ENCODE measurements at places on chromosomes 5 and 9. TPM values are rescaled to one million over a fixed set of nuclear protein-coding genes. Genes with fewer than 3 reads are reported as not detected.

GRCh38 chr5:66440202-66440680, 156.0 kb upstream of the MAST4 start:
- no peaks in the 10 kb centered on the region for H3K36me3 ChIP-seq
- H3K4me3 ChIP-seq = no peak overlapping the region
- no peak overlapping the region for H3K27ac ChIP-seq
- peak; percentile 13 for DNase-seq
- no peaks in the 10 kb centered on the region for H3K4me1 ChIP-seq

DNA sequence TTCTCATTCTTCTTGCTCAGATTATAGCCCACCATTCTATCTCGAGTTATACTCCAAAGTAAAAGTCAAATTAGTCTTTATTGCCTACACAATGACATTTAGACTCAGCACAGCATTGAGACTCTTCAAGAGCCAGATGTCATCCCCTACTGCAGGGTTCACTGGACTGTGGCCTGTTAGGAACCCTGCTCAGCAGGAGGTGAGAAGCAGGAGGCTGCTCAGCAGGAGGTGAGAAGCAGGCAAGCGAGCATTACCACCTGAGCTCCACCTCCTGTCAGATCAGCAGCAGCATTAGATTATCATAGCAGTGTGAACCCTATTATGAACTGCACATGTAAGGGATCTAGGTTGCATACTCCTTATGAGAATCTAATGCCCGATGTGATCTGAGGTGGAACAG, 12.7 kb upstream of the LIFR start:
- H3K4me3 ChIP-seq = no peak overlapping the region
- H3K4me1 ChIP-seq = no peaks in the 10 kb centered on the region
- DNase-seq = no peak
- H3K27me3 ChIP-seq = peaks cover 24% of the 10 kb centered on the region

DNA sequence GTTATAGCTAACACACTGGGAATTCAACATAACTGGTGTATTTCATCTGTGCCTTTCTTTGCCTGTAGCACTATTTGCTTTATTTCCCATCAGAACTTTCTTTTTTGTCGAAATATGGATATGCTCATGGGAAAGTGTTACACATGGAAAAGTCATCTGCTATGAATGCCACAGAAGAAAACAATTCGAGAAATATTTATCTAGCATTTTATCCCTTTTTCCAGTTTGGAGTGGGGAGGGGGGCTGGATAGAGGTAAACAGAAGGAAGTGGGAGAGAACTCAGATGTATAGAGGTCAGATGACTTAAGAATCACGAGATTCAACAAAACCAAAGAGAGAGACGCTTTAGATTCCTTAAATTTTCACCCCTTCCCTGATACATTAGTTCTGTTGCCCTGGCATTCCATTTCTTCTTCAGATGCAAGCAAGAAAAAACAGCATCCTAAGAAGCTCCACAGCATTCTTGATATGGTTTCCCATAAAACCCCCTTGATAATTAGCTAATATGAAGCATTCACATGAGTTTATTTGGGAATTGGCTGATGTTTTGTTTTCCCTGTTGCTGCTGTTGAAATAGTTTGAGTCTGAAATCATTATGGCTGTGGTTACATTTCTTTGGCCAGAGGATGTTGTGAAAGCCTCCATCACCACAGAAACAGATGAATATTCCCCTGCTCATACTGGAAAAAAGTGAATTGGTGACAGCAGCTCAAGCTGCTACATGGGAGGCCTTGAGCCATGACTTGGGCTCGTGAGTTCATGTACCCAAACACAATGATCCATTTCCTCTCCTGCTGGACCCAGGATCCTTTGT, 335.8 kb upstream of the DAB2 start:
- H3K36me3 ChIP-seq = no peaks in the 10 kb centered on the region
- peak overlapping the region; percentile 97 for H3K27ac ChIP-seq
- H3K27me3 ChIP-seq = no peaks in the 10 kb centered on the region
- peaks cover 56% of the 10 kb centered on the region for H3K4me1 ChIP-seq
- peak; percentile 95 for DNase-seq
- H3K4me3 ChIP-seq = peak overlapping the region; percentile 78

- H3K27ac ChIP-seq = no peak overlapping the region
- peaks cover 15% of the 10 kb centered on the region for H3K4me1 ChIP-seq
- no peak overlapping the region for H3K4me3 ChIP-seq
Observed at GRCh38 chr9:17322882-17323864, 188.3 kb downstream of the CNTLN start.

DNA sequence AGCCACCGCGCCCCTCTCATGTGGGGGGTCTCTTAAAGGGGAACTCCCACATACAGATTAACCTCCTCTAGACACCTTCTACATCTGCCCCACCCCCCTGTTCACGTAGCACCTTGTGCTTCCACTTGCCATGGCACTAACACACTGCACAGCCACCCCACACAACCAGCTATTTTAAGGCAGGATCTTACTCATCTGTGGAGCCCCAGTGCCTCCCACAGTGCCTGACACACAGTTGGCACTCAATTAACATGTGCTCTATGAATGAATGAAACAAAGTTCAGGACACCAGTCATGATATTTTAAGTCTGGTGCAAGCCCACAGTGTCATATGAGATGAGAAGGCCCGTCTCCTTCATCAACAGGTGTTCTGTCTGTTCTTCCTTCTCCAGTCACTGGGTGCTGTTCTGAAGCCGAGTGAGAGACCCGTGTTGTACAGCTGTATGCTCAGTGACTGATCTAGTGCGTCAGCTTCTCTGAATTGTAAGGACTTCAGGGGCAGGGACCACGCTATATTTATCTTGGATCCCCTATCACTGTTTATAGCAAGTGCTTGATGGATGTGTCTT, 149.1 kb downstream of the TLE1 start:
- H3K4me3 ChIP-seq = no peak overlapping the region
- H3K27ac ChIP-seq = no peak overlapping the region
- H3K4me1 ChIP-seq = peaks cover 6% of the 10 kb centered on the region
- H3K27me3 ChIP-seq = no peaks in the 10 kb centered on the region

- H3K27me3 ChIP-seq = 0 out of 2 replicates have a peak, but pooled peaks cover 1% of the 10 kb centered on the region
- H3K4me1 ChIP-seq = peaks cover 71% of the 10 kb centered on the region
- peak overlapping the region; percentile 3 for H3K4me3 ChIP-seq
- no peak for DNase-seq
Observed at GRCh38 chr5:123120197-123120596, 31.2 kb downstream of the PRDM6 start.

- no peaks in the 10 kb centered on the region for H3K36me3 ChIP-seq
- no peak overlapping the region for H3K4me3 ChIP-seq
- H3K27me3 ChIP-seq = peaks cover 15% of the 10 kb centered on the region
- H3K27ac ChIP-seq = no peak overlapping the region
- no peak for DNase-seq
- H3K4me1 ChIP-seq = no peaks in the 10 kb centered on the region
Observed at GRCh38 chr5:17326600-17327037, 109.2 kb downstream of the BASP1 start.

- no peak overlapping the region for H3K4me3 ChIP-seq
- no peaks in the 10 kb centered on the region for H3K27me3 ChIP-seq
- H3K27ac ChIP-seq = no peak overlapping the region
- DNase-seq = no peak
Observed at GRCh38 chr9:12318732-12319685, 374.2 kb upstream of the TYRP1 start.

DNA sequence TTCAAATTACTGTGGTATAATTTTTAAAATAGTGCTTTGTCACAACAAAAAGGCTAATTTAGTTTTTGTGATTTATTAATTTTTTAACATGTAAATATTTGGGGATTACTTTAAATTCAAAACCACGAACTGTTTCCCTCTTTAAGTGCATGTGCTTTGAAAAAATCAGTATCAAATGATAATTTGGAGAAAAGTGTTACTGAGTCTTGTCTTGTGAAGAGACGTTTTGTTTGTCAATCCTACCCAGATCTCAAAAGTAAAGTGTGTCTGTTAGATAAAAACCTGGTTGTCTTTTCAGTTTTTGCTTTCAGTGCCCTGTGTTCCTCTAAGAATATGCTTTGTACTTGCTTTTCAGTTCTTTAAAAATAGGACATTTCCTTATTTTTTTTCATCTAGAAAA, 7.7 kb downstream of the ZSWIM6 start:
- DNase-seq = no peak
- peaks cover 81% of the 10 kb centered on the region for H3K4me1 ChIP-seq
- no peak overlapping the region for H3K27ac ChIP-seq
- peaks cover 5% of the 10 kb centered on the region for H3K27me3 ChIP-seq
- H3K36me3 ChIP-seq = peaks cover 17% of the 10 kb centered on the region

GRCh38 chr5:88681211-88681803, 201.7 kb downstream of the MEF2C start:
- H3K4me3 ChIP-seq = no peak overlapping the region
- peaks cover 11% of the 10 kb centered on the region for H3K4me1 ChIP-seq

The CTSV gene
- total RNA-seq = 0.17 TPM
